Type B pancreatic cell (in vitro differentiated cells): ENCODE measurements at places on chromosomes 12 and 14. TPM values are rescaled to one million over a fixed set of nuclear protein-coding genes. Genes with fewer than 3 reads are reported as not detected.

TOMM20L gene
- not detected in 2 replicates for total RNA-seq

PLCZ1 gene
- total RNA-seq, result not detected in 2 replicates

DIO3 gene
- 4.9 and 16.1 TPM in 2 replicates for total RNA-seq

KRT72 gene
- total RNA-seq, result 0.48 and 2.9 TPM in 2 replicates

SMOC1 gene
- total RNA-seq, result 7.2 and 20.7 TPM in 2 replicates

DNA sequence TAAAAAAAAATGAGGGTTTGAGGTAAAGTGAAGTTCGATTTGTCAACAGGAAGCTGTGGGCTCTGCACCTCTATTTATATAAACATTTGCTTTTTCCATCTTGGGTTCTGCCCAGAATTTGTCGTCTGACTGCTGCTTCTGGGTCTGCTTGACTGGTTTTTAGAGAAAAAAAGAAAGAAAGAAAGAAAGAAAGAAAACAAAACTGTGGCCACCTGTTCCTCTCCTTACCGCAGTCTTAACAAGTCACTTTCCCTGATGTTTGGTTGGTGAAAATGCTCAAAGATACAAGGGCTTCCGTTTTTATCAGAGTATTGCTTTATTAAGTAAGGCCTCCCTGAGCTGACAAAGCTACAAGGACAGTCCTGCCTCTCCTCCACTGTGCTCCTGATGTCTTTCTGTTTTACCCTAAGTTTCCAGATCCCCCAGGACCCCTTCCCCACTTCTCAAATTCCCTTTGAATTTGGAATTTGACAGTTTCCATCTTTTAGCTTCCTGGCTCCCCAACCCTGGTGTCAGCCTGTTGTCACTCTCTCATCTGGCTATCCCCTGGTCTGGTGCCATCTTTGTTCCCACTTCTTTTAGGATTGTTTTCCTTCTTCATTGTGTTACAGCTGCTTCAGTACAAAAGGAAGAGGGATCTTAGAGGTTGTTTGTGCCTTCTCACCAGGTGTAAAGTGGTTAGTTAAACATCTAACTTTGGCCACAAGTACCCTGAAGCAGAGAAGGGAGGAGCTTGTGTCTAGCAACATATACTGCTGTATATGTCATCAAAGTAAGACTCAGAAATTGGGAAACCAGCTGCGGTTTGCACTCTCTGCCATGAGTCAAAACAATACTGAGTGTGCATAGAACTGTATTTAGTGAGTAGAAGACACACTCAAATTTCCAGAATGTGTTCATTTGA lies 18.0 kb downstream of the MFAP5 start:
- no peak for DNase-seq
- peaks cover 5% of the 10 kb centered on the region for H3K36me3 ChIP-seq
- H3K4me3 ChIP-seq, result no peak overlapping the region
- H3K4me1 ChIP-seq, result no peaks in the 10 kb centered on the region

- no peak for DNase-seq
- H3K27ac ChIP-seq, result no peak overlapping the region
- peaks cover 62% of the 10 kb centered on the region for H3K36me3 ChIP-seq
- H3K27me3 ChIP-seq, result no peaks in the 10 kb centered on the region
Measured at GRCh38 chr12:8048906-8049305, 16.4 kb downstream of the FOXJ2 start.

DNA sequence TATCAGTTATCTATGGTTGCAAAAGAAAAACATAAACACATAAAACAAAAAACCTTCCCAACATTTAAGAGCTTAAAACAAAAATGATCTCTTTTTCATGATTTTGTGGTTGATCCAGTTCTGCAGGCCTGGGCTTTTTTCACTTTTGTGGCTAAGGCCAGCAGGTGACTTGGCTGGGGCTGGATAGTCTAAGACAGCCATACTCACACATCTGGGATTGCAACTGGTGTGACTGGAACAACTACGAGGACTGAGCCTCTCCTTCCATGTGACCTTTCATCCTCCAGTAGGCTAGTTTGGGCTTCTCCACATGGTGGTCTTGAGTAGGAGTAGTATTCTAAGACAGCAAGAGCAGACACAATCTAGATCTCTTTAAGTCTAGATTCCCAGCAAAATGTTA lies 7.2 kb upstream of the PKP2 start:
- peak overlapping the region; percentile 57 for H3K27ac ChIP-seq
- no peaks in the 10 kb centered on the region for H3K4me1 ChIP-seq
- no peaks in the 10 kb centered on the region for H3K27me3 ChIP-seq
- no peak for DNase-seq
- peak overlapping the region; percentile 15 for H3K4me3 ChIP-seq
- H3K36me3 ChIP-seq, result peaks cover 3% of the 10 kb centered on the region

DNA sequence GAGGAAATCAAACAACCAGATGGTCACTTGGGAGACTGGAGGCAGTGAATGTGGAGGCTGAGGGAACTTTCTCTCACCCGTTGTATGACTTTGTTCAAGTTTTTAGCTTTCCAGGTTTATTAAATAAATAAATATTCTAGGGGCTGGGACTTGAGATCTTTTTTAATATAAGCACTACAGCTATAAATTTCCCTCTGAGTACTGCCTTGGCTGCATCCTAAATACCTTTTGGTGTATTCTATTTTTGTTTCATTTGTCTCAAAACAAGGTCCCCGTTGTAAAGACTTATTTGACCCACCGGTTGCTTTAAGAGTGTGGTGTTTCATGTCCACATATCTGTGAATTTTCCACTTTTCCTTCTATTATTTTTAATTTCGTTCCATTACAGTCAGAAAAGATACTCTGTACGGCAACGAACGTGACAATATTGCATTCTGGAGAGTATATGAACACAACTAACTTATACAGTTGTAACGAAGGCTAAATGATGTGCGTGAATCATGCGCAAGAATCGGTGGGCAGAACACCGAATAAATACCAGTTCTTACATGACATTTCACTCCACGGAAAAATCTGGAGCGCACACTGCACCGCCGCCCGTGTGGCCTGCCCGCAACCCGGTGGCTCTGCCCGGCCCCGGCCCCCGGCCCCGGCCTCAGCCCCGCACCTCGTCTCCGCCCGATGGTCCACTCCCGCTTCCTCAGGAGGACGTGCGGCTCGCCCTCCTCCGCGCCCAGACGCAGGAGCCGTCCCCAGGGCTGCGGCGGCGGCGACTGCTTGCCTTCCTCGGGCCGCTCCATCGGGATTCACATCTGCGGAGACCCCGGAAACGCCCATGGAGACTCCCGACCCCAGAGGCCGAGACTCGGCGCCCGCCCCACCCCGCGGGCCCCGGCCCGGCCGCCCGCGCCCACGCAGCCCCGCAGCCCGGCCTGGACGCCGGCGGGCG lies 602 bp downstream of the CHFR start:
- H3K4me1 ChIP-seq, result peaks cover 5% of the 10 kb centered on the region
- H3K27ac ChIP-seq, result peak overlapping the region; percentile 80
- H3K4me3 ChIP-seq, result peak overlapping the region; percentile 99
- no peak for DNase-seq

DNA sequence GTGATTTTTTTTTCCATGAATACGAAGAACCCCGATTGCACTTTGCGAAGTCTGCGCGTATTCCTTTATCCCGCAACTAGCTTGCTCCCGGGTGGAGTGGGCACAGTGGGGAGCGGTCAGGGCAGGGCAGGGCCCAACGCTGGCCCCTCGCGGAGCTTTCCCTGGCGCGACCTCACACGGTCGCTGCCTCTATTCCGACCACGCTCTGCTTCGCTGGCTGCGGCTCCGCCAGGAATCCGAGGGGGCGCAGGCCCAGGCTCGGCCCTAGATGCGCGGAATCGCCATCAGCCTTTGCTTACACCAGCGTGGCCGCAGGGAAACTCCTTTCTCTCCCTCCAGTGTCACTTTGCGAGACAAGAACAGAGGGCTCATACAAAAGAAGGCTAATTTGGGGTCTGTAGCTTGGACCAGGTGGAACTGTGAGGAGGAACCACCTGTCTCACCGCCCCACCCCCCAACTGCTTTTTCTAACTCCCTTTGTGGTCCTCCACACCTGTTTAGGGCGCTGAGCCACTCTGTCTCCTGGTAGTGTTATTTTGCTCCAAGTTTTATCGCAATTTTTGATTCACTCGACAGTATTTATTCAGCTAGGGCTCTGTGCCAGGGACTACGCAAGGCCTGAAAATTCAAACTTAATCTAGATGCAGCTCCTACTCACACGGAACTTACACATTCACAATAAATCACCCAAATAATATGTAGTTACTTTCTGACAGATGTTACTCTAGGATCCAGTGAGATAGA lies 3.1 kb upstream of the NKX2-1 start:
- peaks cover 99% of the 10 kb centered on the region for H3K27me3 ChIP-seq
- peak overlapping the region; percentile 63 for H3K27ac ChIP-seq
- no peaks in the 10 kb centered on the region for H3K36me3 ChIP-seq
- H3K4me1 ChIP-seq, result peaks cover 17% of the 10 kb centered on the region

DNA sequence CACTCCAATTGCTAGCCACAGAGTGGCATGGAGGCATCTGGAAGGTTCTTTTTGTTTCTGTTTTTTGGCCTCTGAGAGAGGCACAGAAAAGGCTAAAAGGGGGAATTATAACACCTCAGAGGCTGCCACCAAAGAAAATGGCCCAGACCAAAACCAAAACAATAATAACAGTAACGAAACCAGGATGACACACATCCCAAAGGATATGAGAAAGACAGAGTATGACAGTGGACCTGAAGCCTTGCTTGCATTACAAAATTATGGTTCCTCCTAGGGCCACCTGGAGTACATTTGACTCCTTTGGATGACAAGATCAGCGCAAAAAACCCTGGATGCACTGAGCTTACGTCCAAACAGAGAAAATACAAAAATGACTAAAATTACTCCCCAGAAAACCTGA lies 152.7 kb downstream of the AEBP2 start:
- H3K27ac ChIP-seq, result no peak overlapping the region
- H3K27me3 ChIP-seq, result peaks cover 4% of the 10 kb centered on the region
- no peak for DNase-seq

DNA sequence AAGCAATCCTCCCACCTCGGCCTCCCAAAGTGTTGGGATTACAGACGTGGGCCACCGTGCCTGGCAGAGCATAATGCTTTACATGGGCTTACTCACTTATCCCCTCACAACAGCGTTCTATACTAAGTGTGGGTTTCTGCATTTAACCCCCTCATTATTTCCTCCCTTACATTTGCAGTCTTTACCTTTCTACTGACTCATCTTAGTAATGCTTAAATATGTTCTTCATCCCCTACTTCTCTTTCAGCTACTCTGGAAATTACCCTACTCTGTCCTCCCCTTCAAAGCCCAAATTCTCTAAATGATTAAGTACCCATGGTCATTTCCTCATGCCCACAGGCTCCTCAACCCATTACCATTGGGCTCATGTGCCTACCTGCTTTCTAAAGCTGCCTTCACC lies 40.7 kb downstream of the NKX2-1 start:
- no peak overlapping the region for H3K4me3 ChIP-seq
- H3K36me3 ChIP-seq, result no peaks in the 10 kb centered on the region
- H3K4me1 ChIP-seq, result no peaks in the 10 kb centered on the region

- H3K4me1 ChIP-seq, result peaks cover 21% of the 10 kb centered on the region
- no peak for DNase-seq
- peaks cover 53% of the 10 kb centered on the region for H3K27me3 ChIP-seq
- H3K4me3 ChIP-seq, result peak overlapping the region; percentile 90
- H3K36me3 ChIP-seq, result peaks cover 11% of the 10 kb centered on the region
- H3K27ac ChIP-seq, result peak overlapping the region; percentile 25
Measured at GRCh38 chr14:85535991-85536832, 6.3 kb downstream of the FLRT2 start.

- H3K36me3 ChIP-seq, result no peaks in the 10 kb centered on the region
- peaks cover 3% of the 10 kb centered on the region for H3K4me1 ChIP-seq
- H3K27ac ChIP-seq, result no peak overlapping the region
- no peak overlapping the region for H3K4me3 ChIP-seq
- H3K27me3 ChIP-seq, result peaks cover 14% of the 10 kb centered on the region
Measured at GRCh38 chr12:129101816-129102215, 248.5 kb downstream of the GLT1D1 start.

- H3K4me1 ChIP-seq, result peaks cover 5% of the 10 kb centered on the region
- H3K36me3 ChIP-seq, result no peaks in the 10 kb centered on the region
- H3K27ac ChIP-seq, result no peak overlapping the region
Measured at GRCh38 chr12:110600254-110600653, 13.7 kb upstream of the TCTN1 start.
